ENCODE measurements at places on chromosomes 5 and 9.

DNA sequence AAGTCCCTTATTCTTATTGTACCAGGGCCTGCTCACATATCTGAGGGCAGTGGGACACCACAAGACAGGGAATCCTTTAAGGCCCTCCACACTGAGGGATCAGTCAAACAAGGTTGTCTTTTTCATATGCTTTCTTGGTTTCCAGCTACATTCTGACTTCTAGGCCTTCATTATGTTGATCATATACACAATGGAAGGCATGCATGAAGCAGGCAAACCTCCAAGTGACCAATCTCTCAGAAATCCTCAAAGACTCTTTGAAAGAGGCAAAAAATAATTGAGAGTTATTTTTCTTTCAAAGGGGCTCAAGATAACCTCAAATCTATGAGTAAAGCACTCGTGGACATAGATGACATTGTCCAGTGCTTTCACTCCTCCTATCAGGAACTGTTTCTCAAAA is 1195.9 kb upstream of the ACO1 start:
- DNase-seq: no peak

DNA sequence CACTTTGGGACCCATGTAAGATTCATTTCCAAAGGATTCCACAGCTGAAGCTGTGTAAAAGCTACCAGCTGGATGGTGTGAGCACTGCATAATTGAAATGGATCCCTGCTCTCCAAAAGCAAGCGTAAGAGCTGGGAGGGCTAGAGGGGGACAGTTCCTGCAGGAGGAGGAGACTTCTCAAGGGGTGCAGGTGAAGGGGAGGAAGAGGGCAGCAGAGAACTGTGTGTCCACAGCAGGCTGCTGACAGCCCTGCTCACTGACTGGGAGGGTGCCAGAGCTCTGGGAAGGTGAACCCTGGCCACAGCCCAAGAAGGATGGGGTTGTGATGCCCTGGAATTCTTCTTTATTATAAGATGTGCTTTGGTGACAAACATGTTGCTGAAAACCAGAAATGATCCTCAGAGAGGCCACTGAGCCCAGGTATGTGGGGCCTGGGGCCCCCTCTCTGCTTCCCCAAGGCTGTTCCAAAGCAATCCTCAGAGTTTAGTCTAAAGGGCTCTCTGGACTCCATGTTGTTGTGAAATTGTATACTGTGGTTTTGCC is 112.8 kb upstream of the SLC25A48 start:
- DNase-seq: no peak

DNA sequence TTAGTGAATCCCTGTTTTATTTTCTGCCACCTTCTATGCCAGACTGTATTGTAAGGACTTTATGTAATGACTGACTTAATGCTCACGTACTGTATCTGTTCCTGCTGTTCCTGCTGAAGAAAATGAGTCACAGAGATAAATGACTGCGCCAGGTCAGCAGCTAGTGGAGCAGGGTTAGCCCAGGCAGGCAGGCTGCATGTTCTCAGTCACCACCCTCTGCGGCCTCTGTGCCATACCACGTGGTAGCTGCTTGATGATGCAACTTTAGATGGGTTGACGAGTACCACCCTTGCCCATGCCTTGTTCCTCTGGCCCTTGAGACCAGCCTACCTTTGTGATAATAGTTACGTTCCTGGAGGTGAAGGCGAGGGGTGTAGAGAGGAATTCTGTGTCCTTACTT is 161.9 kb downstream of the TRIO start:
- DNase-seq: peak; percentile 11

GRCh38 chr5:179142434-179143198 is 82.4 kb downstream of the ZNF354C start:
- DNase-seq: no peak

DNA sequence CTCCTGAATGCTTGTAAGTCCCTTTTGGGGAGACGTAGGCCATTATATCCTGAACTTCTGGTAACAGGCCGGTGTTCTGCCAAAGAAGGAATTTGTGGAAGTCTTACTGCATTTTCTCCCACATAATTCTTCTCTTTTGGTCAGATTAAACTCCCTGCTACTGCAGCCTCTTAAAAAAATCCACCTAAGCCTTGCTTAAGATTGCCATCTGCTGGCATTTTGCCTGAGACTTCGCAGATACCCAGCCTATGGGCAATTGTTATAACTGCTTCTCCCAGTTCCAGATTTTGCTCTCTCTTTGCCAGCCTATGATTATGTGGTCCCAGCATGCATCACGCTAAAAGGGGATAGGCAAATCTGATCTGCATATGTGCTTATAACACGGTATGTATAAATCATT is 391.6 kb upstream of the CHD1 start:
- DNase-seq: no peak

DNA sequence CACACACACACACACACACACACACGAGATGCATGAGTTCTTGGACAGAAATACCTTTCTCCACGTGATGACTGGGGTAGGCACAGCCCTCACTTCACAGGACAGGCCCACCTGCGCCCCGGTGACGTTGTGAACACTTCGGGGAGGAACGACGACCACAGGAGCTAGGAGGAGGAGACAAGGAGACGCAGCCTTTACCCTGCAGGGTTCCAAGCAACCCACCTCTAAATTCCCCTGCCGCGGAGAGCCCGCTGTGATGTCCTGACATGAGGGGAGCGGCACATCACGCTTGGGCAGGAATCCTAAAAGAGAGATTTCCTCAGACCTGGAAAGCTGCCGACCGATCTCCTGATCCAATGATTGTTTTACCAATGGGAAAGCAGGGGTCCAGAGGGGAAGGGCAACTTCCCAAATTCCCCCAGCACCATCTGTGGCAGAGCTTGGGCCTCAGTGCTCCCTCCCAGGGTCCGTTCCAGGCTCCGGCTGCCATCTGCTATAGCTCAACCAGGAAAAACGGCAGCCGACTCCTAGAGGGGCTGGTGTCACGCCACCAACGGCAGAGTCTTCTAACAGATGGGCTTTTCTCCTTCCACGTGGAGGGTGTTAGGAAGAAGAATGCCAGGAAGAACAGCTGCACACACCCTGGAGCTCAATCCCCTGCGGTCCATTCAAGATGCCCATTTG is 10.1 kb downstream of the IGFBPL1 start:
- DNase-seq: no peak

DNA sequence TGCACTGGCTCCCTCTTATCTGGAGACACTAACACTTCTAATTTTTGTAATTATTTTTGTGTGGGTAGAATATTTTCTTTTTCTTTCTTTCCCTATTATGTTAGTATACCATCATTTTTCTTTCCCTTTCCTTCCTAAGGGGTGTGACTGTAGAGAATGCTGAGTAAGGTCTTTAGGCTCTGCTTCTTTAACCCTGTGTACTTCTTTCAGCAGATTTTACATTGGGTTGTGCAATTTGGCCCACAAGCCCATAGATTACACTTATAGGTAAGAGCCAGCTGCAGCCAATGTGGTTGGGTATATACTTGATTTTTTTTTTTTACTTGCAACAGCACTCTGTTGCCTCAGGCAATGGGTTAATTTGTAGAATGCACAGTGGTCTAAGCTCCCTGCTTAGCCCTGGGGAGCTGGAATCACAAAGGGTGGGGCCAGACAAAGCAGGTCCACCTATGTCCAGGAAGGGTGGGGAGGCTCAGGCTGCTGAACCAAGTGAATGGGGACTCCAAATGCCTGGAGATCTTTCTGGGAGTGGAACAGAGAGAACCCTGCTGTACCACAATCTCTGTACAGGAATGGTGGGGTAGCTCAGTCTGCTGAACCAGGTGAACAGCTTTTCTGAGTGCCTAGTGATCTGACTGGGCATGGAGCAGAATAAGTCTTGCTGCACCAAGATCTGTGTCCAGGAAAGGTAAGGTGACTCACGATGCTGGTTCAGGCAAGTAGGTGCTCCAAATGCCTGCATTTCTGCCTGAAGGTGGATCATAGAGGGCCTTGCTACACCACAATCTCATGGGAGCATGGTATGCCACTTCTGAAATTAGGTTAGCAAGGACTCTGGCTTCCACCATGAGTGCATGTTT is 64.9 kb downstream of the SLC25A46 start:
- DNase-seq: no peak

DNA sequence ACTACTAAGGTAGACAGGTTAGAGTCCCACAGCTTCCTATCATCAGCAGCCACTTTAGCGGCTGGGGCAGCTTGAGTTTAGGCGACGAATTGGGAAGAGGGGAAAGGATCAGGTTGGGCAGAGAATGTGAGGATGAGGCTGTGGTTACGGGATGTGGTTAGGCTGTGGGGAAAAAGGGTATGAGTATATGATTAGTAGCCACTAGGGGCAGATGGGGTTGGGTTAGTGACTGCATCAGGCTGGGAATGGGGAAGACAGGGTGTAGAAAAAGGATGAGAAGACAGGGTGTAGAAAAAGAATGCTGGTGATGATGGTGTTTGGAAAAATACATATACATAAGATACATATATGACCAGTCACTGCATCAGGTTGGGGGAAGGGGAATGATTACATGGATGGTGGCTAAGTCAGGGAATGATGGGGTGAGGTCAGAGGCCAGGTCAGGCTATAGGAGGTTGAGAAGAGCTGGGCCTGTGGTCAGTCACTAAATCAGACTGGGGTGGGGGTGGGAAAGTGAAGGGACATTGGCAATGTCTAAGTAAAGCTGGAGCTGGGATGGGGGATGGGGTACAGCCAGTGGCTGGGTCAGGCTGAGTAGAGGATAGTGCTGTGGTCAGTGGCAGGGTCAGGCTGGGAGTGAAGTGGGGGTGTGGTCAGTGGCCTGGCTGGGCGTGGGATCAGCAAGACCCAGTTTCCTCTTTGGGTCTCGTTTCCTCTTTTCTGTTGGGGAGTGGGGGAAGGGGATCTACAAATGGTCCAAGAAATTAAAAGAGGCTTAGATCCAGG is 2.1 kb downstream of the TLN1 start:
- DNase-seq: peak; percentile 86

All from hematopoietic multipotent progenitor cell treated with erythropoietin and hydrocortisone succinate and interleukin-3 and kit ligand, for 6 days (in vitro differentiated cells).